ENCODE measurements at places on chromosomes 11 and 22.

- no peak for DNase-seq
Measured at GRCh38 chr11:48011102-48011797, 30.9 kb downstream of the PTPRJ start.

GRCh38 chr11:788953-789940 lies 643 bp downstream of the CEND1 start:
- DNase-seq: no peak

DNA sequence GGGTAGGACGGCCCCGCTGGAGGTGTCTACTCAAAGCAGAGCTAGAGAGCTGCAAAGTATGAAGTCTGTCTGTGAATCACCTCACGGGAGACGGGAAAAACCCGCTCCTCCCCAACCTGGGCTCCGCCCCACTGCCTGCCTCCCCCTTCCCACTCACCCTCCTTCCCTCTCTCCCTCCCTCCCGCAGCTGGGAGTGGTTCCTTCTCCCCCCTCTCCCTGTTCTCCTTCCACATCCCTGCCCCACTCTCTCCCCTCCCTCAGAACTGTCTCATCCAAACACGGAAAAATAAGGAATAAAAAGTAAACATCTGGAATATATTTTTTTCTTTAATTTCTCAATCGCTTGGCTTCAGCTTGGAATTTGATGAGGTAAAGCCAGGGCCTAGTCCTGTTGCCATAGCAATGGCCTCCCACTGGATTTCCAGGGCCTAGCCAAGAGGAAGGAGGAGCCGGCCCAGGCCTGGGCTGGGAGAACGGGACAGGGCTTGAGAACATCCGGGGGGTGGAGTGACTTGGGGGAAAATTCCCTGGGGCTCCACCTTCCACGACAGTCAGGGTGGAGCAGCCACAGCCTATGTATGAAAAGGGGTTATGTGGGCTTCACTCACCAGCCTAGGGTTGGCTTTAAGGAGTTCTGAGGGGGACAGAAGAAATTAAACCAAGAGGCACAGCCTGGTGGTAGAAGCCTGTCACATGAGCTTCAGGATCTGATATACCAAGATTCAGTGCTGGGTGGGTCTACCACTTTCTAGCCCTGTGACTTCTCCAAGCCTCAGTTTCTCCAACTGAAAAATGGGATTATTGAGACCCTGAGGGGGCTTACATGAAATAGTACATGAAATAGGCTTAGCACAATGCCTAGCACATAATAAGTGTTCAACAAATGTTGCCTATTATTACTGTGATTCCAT lies 2.2 kb downstream of the TNKS1BP1 start:
- no peak for DNase-seq

GRCh38 chr11:47861728-47862127 lies 13.6 kb upstream of the NUP160 start:
- no peak for DNase-seq

GRCh38 chr22:42805016-42805997 lies 51.8 kb downstream of the ARFGAP3 start:
- no peak for DNase-seq

GRCh38 chr11:114348200-114349191 lies 51.8 kb downstream of the C11orf71 start:
- DNase-seq: no peak

DNA sequence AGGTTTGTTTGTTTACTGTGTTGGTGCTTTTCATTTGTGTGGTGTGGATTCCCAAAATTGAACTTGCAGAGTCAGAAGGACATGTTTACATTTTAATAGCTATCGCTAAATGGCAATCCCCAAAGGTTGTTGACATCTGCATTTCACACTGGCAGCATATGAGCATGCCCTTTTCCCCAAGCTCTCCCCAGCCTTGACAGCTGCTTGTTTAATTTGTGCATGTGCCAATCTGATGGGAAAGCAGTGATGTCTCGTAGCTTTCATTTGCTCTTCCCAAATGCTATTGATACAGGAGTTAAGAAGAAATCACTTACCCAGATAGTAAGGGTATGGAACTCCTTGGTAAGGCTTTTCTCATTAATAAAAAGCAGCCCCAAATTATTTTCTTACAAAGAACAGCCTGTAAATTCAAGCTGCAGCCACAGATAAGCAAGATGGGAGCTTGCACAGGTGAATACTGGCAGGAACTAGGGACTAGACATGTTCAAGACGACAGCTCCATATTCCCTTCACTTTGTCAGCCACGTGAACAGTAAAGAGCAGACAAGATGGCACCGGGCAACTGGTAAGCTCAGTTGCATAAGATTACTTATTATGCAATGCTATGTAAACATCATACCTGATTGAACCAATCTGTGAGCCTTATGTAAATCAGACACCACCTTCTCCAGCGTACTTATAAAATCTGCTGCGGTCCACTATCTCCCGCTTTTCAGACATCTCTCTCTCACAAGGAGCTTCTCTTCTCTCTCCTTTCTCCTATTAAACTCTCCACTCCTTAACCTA lies 87.4 kb downstream of the IGLL5 start:
- DNase-seq: no peak

- DNase-seq: no peak
Measured at GRCh38 chr11:3707176-3707575, 36.0 kb upstream of the CHRNA10 start.

DNA sequence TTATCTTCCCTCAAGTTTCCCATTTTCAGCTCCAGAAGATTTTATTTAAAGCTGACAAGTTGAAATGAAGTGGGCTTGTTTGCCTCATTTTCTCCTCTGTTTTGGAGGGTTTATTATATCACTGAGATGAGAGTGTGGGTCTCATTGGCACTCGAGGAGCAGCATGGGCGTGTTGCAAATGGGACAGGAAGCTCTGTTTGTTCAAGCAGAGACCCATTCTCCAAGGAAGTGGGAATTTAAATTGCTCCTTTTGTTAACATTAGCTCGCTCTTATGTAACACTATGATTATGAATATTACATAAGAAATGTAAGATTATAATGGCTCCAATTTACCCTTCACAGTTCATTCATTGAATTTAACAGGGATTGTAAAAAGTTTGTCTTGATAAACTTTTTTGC lies 317.7 kb upstream of the CTSC start:
- no peak for DNase-seq

GRCh38 chr22:21082248-21082647 lies 36.5 kb downstream of the LRRC74B start:
- DNase-seq: no peak
